ENCODE measurements at places on chromosomes 16 and 17. TPM values are rescaled to one million over a fixed set of nuclear protein-coding genes. Genes with fewer than 3 reads are reported as not detected.

Gene TEKT5
- not detected for polyA plus RNA-seq

- H3K36me3 ChIP-seq, result no peaks in the 10 kb centered on the region
- H3K4me1 ChIP-seq, result no peaks in the 10 kb centered on the region
- H3K27ac ChIP-seq, result no peak overlapping the region
- no peaks in the 10 kb centered on the region for H3K27me3 ChIP-seq
- no peak for DNase-seq
Measured at GRCh38 chr16:4048481-4048880, 67.8 kb downstream of the ADCY9 start.

- H3K36me3 ChIP-seq, result no peaks in the 10 kb centered on the region
- peaks cover 59% of the 10 kb centered on the region for H3K4me1 ChIP-seq
Measured at GRCh38 chr17:17058304-17058703, 16.0 kb downstream of the MPRIP start.

DNA sequence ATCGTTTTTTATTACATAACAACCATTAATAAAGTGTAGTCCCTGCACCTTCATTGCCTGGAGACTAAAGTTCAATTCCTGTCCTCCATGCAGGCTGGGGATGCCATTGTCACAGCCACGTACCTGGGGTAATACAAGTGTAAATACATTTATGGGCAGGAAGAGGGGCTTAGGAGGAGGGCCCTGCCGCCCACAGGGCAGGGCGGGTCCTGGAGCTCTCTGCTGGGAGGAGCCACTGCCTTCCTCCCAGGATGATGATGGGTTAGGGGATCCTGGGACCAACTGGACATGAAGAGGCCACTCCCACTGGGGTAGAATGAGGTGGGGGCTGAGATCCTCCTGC is 44.1 kb upstream of the SLC38A10 start:
- H3K27me3 ChIP-seq, result no peaks in the 10 kb centered on the region
- peak overlapping the region; percentile 59 for H3K27ac ChIP-seq
- no peaks in the 10 kb centered on the region for H3K36me3 ChIP-seq

DNA sequence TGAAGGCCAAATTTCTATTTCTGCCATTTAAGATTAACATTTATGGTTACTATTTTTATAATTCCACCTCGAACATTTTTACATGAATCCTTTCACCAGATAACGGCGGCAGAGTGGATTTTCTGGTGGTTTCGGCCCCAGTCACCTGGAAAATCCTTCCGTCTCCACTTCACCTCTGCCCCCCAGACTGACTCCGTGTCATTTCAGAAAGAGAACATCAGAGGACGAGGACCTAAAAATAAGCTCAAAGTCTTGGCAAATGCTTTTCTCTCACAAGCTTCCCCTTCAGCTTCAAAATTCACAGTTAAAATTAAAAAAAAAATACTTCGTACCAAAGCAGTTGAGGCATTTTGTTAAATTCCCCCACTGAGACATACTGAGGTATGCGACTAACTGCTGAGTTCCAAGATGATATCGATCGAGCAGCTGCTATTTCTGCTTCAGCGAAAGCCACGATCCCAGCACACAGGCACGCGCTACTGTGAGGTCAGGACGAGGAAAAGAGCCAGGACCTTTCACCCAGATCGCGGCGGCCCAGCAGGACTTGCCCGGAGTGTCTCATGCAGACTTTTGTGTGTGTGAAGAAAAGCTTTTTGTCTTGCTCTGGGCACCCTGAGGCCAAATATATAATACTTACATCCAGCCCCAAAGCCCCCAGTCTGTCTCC is 36.8 kb downstream of the ASPA start:
- no peak overlapping the region for H3K4me3 ChIP-seq
- peak; percentile 26 for DNase-seq
- H3K27me3 ChIP-seq, result no peaks in the 10 kb centered on the region
- H3K36me3 ChIP-seq, result no peaks in the 10 kb centered on the region
- peak overlapping the region; percentile 69 for H3K27ac ChIP-seq

GRCh38 chr17:59149841-59150511 is 5.0 kb downstream of the SKA2 start:
- H3K27ac ChIP-seq, result no peak overlapping the region
- H3K4me3 ChIP-seq, result no peak overlapping the region

All from kidney (tissue), 22 donors.